CD4-positive, alpha-beta T cell treated with Interferon gamma for 1 hour (primary cell): ENCODE measurements at places on chromosomes 7 and 10.

- no peak for DNase-seq
Observed at GRCh38 chr7:26441002-26441521, 149.4 kb downstream of the SNX10 start.

DNA sequence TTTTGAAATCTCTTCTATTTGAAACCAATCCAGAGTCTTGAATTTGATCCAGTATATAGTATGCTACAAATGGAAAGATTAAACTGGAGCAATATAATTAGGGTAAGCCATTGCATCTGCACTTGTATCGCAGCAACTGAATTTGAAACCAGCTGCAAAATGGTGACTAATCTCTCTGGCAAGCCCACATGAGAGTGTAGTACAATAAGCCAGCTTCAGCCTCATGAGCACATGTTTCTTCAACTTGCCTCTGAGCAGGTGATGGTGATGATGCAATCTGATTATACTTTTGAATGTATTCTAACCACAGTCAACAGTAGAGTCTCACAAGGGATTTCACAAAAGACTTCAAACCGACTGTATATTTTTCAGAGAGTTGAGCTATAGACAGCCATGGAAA lies 829 bp upstream of the RPA3 start:
- no peak for DNase-seq

- DNase-seq = peak; percentile 64
Observed at GRCh38 chr7:142535123-142535779, 214.0 kb upstream of the PRSS1 start.

- DNase-seq = no peak
Observed at GRCh38 chr7:122488241-122488640, 183.7 kb upstream of the FEZF1 start.

DNA sequence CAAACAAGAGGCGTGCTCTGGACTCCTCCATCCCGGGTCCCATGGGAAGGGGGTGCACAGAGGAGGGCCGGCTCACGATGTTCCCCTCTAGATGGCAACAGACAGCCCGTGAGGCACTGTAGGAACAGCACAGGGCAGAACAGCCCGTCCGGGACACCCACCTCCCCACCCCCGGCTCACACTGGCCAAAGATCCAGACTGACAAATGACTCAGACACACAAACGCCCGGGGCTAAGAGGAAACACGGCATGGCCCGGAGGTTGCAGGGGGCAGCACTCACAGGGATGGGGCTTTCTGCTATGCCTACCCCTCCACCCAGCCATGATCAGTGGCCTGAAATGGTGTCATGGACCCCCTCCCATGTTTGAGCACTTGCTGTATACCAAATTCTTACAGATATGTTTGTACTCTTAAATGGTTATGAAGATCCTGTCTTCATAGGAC lies 4.9 kb upstream of the ELN start:
- no peak for DNase-seq

DNA sequence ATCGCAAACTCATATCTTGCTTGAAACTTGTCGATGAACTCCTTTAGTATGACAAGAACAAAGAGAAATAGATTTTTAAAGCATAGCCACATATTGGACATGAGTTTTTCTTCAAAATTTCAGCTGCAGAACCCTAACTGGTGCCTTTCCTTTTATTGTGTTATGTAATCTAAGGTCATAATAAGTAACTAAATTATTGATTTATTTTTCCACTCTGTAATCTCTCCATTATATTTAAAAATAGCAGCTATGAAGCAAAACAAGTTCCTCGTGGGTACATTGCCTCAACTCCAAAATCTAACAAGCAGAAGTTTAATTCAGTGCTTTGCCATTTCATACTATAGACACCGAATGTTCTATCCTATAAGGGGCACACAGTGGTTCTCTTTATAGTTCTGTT lies 159.2 kb upstream of the PRSS1 start:
- no peak for DNase-seq

- DNase-seq = no peak
Observed at GRCh38 chr10:11424456-11425295, 186.8 kb downstream of the USP6NL start.
